ENCODE measurements at places on chromosomes 1 and 21.
A peak's percentile ranks its signal among the peaks of the same experiment; 100 is the strongest.

DNA sequence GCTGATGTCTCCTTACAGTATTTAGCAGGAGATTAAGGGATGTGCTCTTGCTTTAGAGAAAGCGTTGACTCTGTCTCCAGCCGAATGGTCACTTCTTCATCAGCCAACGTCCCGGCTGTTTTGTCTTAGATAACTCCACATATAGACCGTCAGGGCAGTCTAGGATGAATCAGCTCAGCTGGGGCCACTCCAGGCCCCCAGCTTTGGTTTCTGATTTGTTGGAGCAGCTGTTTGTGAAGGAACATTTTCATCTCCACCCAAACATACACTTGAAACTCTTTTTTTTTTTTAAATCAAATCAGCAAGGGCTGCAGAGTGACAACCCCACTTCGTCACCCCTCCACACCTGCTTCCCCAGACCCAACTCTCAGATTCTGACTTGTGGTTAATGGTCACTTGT lies 206.1 kb upstream of the GALNT2 start:
- no peak for DNase-seq

DNA sequence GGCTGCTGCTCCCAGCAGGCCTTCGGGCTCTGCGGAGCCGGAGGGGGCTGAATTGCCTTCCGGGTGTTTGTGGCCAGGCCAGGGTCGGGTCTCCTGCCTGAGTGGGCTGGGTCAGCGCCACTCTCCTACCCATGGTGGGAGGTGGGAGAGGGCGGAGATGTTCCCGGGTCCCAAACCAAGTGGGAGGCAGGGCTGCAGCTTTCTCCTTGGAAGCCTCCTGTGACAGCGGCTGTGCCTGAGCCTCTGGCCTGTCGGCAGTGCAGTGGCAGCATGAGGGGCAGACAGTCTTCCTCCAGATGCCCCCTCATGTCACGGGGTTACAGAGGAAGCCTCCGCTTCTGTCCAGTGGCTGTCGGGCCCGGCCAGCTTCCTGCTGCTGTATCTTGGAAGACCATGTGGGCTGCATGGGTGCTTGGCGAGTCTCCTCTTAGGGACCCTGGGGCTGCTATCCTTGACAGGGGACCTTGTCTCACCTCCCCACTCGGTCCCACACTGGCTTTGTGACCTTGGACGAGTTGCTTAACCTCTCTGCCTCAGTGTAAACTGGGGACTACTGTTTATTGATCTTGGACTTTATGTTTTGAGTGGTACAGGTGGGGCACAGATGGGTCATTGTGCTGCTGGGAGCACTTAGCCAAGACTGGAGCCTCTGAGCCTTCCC lies 4.3 kb downstream of the SKI start:
- no peak for DNase-seq

DNA sequence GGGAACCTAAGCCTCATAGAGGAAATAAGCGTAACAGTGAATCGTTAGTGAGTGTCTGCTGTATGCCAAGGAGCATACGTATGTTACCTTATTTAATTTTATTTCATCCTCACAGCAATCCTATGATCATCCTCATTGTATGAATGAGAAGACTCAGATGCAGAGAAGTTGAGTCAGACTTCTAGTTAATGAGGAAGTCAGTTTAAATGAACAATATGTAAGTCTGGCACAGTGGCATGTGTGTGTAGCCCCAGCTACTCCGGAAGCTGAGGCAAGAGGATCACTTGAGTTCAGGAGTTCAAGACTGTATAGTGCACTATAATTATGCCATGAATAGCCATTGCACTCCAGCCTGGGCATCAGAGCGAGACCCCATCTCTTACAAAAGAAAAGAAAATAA lies 148.0 kb downstream of the ZZZ3 start:
- no peak for DNase-seq

- no peak for DNase-seq
Observed at GRCh38 chr1:225482421-225482950, 54.6 kb upstream of the LBR start.

GRCh38 chr1:108320849-108321248 lies 77.0 kb upstream of the NBPF4 start:
- no peak for DNase-seq

GRCh38 chr21:46060596-46061061 lies 37.3 kb upstream of the COL6A2 start:
- DNase-seq = peak; percentile 12

- no peak for DNase-seq
Observed at GRCh38 chr1:65527707-65528503, 107.4 kb downstream of the LEPR start.

DNA sequence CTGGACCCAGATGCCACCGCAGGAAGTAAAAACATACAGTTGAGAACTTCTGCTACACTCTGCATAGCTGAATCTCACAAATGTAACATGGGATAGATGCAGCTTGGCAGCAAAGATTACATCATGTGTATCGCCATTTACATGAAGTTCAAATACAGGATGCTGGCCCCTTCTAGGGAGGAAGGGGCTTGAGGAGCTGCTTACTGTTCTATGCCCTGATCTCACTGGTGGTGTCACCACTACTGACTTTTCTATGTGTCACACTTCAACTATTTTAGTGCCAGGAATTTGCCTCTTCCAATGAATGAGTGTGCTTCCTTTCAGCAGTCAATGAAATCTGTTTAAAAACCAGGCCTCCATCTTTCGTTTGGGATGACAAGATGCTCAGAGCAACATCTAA lies 31.1 kb downstream of the MRAP start:
- DNase-seq = no peak

DNA sequence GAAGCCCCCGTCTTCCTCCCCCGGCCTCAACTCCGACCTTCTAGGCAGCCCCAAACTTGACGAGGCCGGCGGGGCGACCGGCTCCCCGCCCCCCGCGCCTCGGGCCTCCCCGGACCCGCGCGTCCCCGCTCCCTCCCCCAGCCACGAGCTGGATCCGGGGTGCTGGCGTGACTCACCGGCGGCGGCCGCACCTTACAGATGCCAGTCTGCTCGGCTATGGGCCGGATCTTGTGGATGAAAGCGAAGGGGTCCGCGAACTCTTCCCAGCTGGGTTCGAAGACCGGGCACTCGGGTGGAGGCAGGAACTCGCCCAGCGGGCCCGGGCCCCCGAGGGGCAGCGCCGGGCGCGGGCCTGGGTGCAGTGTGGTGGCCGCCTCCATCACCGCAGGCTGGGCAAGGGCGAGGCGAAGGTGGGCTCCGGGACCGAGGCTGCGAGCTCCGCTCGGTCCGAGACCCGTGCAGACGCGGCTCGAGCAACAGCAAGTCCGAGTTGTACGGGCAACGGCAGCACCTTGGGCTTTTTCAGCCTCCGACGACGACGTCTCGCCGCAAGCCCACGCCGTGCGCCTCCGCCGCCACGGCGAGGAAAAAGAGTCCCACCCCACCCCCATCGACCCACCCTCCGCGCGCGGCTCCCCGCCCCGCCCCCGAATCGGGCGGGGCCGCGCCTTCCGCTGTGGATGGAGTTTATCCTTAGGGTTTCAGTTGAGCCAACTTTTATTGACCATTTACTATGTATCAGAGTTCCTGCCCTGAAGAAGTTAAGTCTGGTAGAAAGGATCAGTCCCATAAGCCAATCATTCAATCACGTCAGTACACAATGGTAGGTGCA lies at the start of gene KDM5B:
Gene KDM5B, minus strand, starts transcription at position 496 of the 832 bp plus-strand sequence. Its CDS starts 116 bp downstream, at position 380.
- DNase-seq = peak; percentile 92

- no peak for DNase-seq
Observed at GRCh38 chr1:173210716-173211231, 3.6 kb upstream of the TNFSF4 start.

DNA sequence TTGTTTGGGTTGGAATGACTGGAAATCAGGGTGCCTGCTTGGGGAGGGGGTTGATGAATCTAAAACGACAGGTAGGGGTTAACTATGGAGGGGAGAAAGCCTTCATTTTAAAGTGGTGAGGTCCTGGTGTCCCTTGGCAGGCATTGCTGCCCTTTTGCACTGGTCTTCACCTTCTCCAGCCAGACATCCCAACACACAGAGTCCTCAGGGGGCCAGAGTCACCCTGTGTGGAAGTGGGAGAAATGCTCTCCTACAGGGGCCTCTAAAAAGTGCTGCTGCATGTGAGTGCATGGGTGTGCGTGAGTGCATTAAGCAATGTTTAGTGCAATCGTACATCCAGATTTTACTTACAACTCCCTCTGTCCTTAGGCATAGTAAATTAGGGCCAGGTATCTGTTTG lies 39.0 kb downstream of the TEX35 start:
- no peak for DNase-seq

- peak; percentile 44 for DNase-seq
Observed at GRCh38 chr1:159141584-159142390, 29.6 kb upstream of the CADM3 start.

- peak; percentile 93 for DNase-seq
Observed at GRCh38 chr1:37764414-37764825, 500 bp downstream of the EPHA10 start.

GRCh38 chr1:158058237-158058985 lies 65.0 kb downstream of the KIRREL1 start:
- DNase-seq = no peak

DNA sequence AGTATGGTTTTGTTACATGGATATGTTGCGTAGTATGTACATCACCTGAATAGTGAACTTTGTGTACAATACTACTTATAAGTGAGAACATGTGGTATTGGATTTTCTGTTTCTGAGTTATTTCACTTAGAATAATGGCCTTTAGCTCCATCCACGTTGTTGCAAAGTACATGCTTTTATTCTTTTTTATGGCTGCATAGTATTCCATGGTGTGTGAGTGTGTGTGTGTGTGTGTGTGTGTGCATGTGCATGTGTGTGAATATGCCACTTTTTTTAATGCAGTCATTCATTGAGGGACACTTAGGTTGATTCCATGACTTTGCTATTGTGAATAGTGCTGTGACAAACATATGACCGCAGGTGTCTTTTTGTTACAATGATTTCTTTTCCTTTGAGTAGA lies 147.8 kb downstream of the LEPR start:
- DNase-seq = no peak

- no peak for DNase-seq
Observed at GRCh38 chr1:74586253-74586897, 74.0 kb upstream of the LRRC53 start.

GRCh38 chr1:170664093-170664827 lies at the start of gene PRRX1:
TSS of gene PRRX1 (plus strand) at chr1:170664131. CDS start at chr1:170664219, 88 bp downstream.
- peak; percentile 77 for DNase-seq

DNA sequence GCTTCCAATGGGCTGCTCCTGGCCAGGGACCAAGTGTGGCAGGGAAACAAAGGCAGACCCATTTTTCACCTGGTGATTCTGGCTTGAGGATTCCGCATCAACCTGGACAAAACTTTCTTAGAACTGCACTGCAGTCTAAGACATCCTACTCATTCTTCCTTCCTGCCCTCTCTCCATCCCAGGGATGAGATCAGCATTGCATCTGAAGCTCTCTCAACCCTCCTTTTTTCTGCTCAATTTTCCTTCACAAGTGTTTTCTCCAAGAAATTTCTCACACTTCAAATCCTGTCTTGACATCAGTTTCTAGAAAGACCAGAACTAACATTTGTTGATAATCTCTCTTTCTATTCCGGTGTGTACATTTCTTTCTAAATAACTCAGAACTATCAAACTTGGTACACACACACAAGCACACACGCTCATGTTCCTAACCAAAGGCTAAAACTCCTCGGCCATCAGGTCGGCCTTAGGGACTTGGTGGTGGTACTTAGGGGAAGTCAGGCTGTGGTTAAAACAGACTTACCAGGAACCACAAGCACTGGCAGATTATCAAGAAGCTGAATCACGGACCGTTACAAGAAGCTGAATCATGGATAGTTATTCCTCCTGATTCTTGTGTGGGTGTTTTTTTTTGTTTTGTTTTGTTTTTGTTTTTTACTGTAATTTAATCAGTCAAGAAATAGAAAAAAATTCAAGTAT lies 21.0 kb upstream of the CXADR start:
- DNase-seq = no peak

- peak; percentile 91 for DNase-seq
Observed at GRCh38 chr1:44609412-44609767, 64.9 kb downstream of the TMEM53 start.

- DNase-seq = no peak
Observed at GRCh38 chr1:209704584-209704983, at the start of gene HSD11B1. TSS of gene HSD11B1 (plus strand) at chr1:209704846. CDS start at chr1:209704943, 97 bp downstream.

DNA sequence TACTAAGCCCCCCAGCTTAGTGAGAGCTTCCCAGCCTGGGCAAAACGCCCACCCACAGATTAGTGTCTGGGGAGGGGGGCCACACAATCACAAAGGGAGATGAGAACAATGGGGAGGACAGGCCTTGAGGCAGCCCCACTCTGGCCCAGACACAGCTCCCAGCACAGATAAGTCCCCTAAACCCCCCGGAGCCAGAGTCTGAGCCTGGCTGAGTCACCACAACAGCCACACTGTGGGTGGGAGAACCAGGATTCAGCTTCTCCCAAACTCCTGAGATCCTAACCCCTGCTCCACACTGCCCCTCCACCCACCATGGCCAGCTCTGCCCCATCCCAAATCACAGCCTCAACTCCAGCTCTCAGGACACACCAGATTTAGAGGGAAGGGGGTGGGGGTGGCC lies 4.2 kb downstream of the NECTIN4 start:
- DNase-seq = peak; percentile 35

DNA sequence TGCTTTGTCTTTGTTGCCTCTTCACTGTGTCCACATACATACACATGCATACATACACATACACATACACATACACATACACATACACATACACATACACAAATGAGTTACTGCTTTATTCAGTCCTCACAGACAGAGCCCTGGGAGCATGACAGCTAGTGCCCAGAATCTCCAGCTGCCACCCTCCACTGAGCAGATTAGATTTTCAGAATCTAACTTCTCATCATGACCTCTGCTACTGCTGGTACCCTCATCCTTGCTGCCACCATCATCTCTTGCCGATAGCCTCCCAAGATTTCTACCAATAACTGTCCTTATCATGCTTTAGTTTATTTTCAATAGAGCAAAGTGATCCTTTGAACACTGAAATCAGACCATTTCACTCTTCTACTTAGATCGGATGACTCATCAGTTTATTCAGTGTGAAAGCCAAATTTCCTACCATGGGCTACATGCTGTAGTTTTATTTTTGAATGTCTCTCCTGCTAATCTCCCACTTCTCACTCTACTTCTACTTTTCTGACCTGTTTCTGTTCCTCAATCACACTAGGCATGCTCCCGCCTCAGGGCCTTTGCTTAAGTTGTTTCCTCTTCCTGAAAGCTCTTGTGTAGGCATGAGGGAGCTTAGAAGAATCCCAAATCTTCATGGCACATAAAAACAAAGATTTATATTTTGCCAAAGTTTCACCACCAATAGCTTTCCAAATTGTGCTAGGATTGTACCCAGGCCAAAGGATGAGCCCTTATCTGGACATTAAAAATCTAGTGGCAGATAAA lies 43.0 kb downstream of the ATP6V1G3 start:
- DNase-seq = no peak

GRCh38 chr1:246271516-246271915 lies 235.6 kb downstream of the SMYD3 start:
- no peak for DNase-seq

- DNase-seq = peak; percentile 92
Observed at GRCh38 chr1:155976062-155976912, 2.1 kb downstream of the ARHGEF2 start.

- no peak for DNase-seq
Observed at GRCh38 chr1:228933753-228934152, 198.5 kb downstream of the RHOU start.

- no peak for DNase-seq
Observed at GRCh38 chr1:30263888-30264671, 459.3 kb downstream of the MATN1 start.

Measured in H7 (cell line).